ENCODE measurements at places on chromosomes 5 and 9.

DNA sequence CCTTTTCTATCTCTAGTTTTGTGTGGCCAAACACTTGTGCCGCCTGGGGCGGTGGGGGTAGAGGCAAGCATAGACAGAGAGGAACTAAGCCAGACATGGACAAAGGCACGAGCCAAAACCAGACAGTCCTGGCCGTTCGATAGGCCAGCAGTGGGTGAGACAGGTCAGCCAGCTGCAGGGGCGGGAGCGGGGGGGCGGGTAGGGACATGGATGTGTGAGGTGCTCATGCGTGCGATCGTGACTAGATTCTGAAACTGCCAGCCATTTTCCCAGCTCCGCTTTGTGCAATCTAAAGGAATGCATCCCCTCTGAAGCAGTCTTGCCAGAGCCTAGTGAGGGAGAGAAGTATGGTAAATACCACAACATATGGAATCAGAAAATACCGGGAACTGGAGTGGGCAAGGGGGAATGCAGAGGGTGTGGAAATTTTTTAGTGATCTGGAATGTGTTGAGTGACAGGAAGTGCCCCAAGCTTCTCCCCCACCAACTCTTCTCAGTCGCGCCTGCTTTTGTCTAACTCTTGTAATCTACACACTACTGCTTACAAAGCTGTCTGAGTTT lies 111.9 kb downstream of the NR6A1 start:
- DNase-seq, result no peak

DNA sequence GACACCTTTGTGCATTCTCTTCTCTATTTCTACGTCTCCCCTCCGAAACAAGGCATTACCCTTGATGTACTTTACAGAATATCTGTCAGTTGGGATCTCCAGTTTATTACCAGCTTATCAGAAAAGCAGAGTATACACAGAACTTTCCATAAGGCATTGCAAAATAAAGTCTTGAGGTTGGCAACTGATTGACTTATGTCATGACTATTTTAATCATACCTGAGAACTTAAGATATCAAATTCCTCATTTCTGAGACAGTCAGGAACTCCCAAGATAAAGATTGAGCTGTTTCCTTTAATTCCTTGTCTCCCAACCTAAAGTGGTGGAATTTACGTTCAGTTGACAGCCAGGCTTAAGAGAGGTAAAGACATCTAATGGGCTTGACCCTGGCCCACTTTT lies 110.9 kb downstream of the MEF2C start:
- no peak for DNase-seq

- no peak for DNase-seq
These were observed 69.4 kb upstream of the TBC1D2 start for GRCh38 chr9:98324801-98325200.

- DNase-seq, result no peak
These were observed 6.5 kb upstream of the EGFL7 start for GRCh38 chr9:136656183-136656738.

All from activated CD4-positive, alpha-beta T cell treated with anti-CD3 and anti-CD28 coated beads, Interleukin-2, amount 50 U/mL, for 4 hours (primary cell).